Left colon (tissue), 2 donors: ENCODE measurements at places on chromosomes 6 and 20.

DNA sequence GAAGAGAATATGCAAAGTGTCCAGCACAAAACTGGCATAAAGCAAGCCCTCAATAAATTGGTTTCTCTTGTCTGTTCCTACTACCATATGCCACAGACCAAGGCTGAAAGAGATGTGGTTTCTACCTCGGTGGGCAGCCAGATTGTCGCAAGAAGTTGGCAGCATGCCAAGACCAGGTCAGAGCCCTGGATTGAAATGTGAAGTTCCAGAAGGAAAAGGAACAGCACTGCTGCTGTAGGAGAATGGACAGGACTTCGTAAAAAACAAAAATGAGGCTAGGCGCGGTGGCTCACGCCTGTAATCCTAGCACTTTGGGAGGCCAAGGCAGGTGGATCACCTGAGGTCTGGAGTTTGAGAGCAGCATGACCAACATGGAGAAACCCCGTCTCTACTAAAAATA lies 22.1 kb downstream of the MRPL14 start:
- DNase-seq = no peak

GRCh38 chr6:148367411-148368024 lies 24.9 kb downstream of the SASH1 start:
- no peak for DNase-seq

- no peak for DNase-seq
Measured at GRCh38 chr20:54061101-54061881, 9.1 kb downstream of the BCAS1 start.

DNA sequence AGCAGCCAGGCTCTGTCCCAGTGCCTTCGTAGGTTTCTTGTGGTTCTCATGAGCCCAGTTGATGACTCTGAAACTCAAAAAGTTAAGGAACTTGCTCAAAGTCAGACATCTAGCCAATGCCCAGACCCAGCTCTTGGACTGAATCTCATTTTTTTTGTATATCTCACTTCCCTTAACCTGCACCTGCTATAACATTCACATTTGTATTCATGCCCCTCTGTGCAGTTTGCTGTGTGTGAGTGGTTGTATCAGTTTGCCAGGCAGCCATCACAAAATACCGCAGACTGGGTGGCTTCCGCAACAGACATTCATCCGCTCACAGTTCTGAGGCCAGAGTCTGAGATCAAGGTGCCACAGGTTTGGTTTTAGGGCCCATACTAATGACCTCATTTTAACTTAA lies 49.9 kb downstream of the IPCEF1 start:
- DNase-seq = no peak

GRCh38 chr6:44076356-44077213 lies 50.7 kb downstream of the MRPL14 start:
- peak; percentile 67 for DNase-seq

- no peak for DNase-seq
Measured at GRCh38 chr6:14858808-14859207, 387.1 kb upstream of the JARID2 start.

DNA sequence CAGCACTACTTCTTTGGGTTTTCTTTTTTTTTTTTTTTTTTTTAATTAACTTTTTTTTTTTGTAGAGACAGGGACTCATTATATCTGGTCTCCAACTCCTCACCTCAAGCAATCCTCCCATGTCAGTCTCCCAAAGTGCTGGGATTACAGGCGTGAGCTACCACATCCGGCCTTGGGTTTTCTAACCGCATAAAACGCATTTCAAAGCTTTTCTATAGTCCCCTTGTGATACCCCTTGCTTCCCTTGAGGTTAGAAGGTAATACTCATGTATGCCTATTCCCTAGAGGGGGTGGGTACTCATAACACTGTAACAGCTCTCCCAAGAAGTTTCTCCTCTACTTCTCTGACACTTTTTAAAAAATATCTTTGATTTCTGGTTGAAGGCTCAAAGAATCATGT lies 23.9 kb upstream of the ASCC3 start:
- no peak for DNase-seq

DNA sequence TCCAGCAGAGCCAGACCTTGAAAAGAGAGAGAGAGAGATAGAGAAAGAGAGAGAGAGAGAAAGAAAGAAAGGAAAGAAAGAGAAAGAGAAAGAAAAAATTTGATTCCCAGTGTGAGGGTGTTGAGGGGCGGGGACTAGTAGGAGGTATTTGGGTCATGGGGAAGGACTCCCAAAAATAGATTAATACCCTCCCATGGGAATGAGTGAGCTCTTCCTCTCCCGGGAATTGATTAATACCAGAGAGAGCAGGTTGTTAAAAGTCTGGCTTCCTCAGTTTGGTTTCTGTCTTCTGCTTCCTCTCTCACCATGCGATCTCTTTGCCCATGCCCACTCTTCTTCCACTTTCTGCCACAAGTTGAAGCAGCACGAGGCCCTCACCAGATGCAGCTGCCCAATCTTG lies 28.8 kb upstream of the CFAP206 start:
- no peak for DNase-seq

DNA sequence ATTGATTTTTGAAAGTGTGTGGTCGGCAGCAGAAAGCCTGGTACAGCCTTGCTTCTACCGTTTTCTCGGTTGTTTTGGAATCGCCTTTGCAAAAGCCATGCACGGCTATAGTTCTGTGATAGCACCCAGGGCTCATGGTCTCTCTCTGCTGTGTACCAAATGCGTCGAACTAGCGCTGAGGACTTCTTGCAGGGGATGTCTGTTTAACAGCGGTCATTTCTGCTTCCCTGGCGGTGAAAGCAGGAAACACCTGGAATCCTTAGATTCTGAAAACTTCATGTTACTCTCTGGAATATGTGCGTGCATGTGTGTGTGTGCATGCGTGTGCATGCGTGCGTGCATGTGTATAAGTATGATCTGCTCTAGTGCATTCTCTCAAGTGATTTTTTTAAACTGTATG lies 26.1 kb upstream of the GCNT2 start:
- DNase-seq = no peak

- no peak for DNase-seq
Measured at GRCh38 chr6:139161169-139161568, 26.3 kb downstream of the HECA start.

DNA sequence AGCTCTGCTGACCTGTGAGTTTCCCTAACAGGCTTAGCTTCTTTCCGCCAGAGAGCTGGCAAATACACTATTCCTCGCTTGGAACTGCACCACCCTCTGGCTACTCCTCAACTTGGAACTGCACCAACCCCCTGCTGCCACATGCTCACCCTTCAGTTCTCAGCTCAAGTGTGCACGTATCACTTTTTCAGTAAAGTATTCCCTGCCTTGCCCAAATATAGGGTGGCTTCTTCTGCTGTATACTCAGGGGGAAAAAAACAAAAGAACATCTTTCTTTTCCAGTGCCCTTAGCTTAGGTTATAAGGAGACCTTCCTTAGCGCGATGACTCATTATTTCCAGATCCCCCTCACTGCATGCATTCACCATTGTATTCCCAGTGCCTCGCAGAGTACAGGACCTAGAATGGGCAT lies 21.2 kb downstream of the GNAS-AS1 start:
- no peak for DNase-seq

DNA sequence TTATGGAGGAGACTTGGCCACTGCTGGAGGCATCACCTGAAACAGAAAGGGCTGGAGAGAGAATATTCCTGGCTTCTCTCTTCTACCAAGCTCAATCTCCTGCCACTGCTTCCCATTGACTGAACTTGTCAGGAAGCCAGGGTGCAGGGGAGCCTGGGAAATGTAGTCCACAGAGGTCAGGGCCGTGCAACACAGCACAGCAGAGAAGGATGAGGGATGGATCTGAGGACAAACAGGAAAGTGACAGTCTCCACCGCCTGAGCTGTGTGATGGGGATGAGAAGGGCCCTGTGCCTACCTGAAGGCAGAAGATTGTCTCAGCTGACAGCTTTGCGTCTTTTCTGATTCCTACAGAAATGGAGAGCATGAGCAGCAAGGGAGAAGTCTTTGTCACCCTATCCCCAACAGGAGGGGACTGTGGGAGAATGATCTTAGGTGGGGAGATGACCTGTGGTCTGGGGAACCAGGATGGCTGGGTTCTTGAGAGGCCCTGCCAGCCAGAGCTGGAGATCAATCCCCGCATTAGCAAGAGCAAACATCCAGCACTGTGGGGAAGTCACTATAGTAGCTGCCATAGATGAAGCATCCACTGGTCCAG lies 114.2 kb downstream of the SNX5 start:
- DNase-seq = peak; percentile 76

GRCh38 chr6:148398678-148399077 lies 56.0 kb downstream of the SASH1 start:
- DNase-seq = no peak
